HFF-Myc (cell line): ENCODE measurements at places on chromosomes 11 and 22.

- DNase-seq: no peak
These were observed 835 bp upstream of the RHOD start for GRCh38 chr11:67055812-67056211.

DNA sequence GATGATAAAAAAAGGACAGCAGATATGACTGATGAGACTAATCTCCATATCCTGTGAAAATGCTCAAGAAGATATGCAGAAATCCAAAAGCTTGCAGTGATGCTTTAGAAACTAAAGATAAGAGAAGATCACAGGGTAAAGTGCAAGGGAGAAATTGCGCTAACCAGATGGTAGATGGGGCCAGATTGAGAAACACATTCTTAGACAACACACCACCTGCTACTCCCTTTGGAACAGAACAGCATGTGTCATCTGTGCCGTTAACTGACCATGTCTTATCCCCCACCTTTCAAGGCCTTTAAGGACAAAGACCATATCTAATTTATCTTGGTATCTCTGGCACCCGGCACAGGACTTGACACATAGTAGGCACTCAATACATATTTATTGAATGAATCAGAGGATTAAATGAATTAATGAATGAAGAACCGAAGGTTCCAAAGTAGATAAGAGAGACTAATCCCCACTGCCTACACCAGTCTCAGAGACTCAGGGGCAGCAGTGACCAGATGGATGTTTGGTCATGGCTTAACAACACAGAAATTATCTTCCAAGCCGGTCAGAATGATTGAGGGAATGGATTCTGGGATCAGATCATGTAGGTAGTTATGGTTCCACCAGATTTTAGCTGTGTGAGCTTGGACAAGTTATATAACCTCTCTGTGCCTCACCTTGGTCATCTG is 12.3 kb upstream of the P2RY2 start:
- no peak for DNase-seq

- DNase-seq: no peak
These were observed 63.5 kb downstream of the MRTFA start for GRCh38 chr22:40572976-40573375.

DNA sequence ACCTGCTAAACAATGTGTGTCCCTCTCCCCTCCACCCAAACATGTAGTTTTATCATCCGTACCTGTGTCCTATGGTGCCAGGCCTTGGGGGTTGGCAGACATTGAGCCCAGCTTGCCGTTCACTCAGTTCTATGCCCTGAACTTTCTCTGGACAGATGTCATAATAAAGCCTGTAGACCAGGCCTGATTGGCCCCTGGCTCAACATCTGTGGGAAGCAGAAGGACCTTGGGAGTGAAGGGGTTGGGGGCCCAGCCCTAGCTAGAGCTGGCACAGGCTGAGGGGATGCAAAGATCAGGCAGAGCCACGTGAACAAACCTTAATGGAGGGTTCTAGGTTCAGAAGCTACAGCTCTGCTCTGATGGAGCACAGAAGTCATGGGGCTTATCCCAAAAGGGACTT is 600.6 kb downstream of the BUD13 start:
- DNase-seq: no peak

GRCh38 chr11:11620921-11621572 is 758 bp downstream of the GALNT18 start:
- no peak for DNase-seq

DNA sequence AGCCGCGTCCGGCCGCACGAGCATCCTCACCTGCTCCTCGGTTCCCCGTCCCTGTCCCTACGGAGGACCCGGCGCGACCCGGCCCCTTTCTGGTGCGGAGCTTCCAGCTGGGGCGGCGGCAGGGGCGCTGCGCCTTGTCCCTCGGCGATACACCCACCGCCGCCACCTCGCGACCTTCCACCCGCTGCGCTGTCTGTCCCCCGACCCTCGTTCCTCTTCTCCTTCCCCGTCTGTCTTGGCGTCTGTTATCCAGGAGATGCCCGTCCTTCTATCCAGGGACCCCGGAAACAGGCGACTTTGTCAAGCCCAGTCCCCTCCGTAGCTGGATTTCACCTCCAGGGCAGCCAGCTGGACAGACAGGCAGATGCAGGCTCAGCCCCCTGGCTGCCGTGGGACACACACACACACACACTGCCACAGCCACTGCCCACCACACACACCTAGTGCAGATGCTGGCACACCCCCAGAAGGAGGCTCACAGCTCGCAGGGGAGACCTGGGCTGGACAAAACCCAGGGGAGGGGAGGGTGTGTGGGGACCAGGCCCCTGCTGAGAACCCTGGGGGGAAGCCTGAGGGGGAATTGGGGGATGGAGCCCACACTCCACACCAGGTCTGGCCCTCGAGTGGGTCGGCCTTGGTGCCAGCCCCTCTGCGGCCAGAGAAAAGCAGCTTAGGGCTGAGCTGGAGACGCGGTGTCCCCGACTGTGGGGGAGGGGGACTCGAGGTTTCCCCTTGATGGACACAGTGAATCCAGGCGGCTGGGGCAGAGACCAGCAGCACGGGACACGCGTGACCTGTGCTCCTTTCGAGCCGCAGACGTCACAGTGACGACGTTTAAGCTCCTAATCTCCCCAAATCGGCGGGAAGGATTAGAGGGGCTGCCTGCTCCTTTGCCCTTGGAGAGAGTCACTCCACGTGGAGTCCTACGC is 788 bp downstream of the DRD4 start:
- no peak for DNase-seq

GRCh38 chr11:68845351-68846002 is 3.8 kb upstream of the CPT1A start:
- no peak for DNase-seq

DNA sequence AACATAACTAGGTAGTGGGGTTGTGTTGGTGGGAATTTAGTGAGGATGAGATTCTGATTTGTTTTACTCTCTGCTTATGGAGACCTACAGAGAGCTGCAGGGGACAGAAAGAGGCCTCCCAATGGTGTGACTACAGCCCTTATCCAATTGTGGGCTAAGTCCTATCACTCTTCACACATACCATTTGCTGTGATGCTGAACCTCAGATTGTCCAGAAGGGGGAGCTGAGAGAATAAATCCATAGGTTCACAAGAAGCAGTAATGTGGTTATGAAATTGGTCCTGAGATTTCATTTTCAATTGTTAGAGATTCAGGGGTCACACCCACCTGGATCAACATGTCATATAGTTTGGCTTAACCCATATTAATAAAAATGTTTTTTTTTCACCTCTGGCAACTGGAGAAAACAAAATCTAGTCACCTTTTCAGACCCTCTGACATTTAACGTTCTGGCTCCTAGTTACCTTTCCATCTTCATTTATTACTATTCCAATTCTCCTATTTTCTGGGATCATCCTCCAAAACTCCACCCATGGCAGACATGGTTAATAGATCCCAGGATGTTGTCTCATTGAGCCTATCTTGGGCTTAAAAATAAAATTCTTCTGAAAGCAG is 53.3 kb upstream of the PTPN5 start:
- DNase-seq: peak; percentile 12

DNA sequence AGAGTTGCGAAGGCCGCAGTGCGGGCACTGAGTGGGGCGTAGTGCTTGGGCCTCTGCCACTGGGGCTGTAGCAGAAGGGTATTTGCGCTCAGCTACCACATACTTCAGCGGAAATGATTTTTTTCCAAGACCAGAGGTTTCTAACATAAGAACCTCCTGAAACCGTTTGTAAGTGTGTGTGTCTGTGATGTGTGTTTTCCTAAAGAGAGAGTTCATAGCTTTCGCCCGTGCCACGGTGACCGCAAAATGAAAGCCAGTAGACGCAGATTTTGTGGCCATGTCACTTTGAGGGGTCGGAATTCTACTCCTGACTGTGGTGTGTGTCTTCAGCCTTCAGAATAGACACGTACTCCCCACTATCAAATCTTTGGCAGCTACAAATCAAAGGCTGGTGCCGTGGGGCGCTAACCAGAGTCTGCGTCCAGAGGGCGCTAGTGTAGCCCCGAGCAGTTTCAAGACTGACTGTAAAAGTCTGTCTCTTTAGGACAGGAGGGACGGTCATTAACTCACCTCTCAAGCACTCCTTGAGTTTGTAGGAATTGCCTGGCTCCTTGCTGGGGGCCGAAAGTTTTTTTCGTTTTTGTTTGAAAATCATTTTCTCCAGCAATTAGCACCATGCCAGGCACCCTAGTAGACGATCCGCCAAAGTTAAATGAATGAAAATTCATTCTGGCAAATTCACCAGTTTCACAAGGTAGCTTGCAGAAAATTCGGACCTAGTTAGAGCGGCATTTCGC is 2.5 kb upstream of the CALCA start:
- no peak for DNase-seq

DNA sequence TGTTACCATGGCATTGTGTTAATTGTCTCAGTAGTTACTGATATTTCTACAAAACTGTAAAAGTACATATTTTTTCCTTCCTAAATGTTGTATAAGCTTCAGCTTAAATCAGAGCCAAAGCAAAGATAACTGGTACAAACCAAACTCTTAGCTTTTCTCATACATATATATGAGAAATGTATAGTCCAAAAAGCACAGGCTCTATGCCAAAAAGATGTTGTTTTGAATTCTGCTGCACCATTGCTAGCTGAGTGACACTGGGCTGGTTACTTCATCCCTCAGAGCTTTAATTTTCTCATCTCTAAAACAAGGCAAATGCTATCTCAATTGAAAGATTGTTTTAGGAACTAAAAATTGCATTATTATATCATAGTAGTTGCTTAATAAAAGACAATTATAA is 6.7 kb upstream of the GRIA4 start:
- DNase-seq: no peak

DNA sequence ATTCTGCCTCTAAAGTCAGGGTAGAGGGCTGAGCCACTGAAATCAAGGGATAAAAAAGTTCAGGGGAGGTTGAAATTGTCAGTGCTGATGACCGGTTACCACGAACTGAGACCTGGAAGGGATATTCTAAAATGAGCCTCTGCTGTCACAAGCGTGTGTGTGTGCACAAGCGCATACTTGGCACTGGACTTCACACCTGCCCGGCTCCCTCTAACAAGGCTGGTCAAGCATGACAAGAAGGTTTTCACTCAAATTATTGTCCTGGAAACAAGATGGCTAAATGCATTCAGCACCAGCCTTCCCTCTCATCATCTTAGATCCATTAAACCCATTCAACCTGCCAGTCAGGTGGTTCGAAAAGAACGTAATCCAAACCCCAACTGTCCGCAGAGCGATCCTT is 54.8 kb upstream of the CECR2 start:
- DNase-seq: no peak

DNA sequence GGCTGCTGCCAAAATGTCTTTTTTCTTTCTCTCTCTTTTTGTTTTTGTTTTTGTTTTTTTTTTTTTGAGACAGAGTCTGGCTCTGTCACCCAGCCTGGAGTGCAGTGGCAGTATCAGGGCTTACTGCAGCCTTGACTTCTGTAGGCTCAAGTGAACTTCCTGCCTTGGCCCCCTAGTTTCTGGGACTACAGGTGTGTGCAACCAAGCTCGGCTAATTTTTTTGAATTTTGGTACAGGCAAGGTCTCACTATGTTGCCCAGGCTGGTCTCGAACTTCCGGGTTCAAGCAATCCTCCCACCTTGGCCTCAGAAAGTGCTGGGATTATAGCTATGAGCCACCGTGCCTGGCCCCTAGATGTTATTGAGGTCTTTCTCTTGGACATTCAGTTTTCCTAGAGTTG is 2.2 kb upstream of the DDX10 start:
- DNase-seq: no peak

DNA sequence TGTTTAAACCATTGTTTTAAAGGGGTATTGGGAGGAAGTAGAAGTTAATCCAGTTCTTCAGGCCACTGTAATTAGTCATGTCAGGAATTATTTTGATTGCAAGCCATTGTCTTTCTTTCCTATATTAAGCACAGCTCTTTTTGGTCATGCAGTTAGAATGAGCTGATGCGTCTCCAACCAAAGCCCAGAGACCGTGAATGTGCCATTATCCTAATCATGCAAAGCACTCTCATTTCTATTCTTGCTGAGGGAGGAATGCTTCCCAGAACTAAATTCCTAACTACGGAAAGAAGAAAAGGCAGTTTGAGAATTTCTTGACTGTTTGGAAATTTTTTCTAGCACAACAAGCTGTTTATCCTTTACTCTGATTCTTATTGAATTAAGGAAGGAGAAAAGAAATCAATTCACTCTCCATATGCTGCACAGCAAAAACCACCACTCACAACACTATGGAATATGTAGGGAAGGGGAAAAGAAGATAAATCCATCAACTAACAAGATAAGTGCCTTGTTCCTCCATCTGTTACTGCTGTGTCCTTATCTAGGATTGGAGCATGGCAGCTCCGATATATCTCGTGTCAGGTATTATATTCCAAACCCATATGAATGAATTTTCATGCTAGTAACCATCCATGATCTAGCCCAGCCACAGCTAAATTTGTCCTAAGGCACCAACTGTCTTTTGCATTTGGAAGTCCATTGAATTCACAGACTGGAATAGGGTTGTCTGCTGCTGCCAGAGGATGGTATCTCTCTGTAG is 70.8 kb downstream of the NTM start:
- DNase-seq: no peak

- DNase-seq: no peak
These were observed 123.4 kb downstream of the C11orf58 start for GRCh38 chr11:16861862-16862261.

- DNase-seq: no peak
These were observed 1.7 kb upstream of the MRTFA start for GRCh38 chr22:40638261-40638660.

- no peak for DNase-seq
These were observed 50.3 kb downstream of the TRIOBP start for GRCh38 chr22:37747080-37747714.

DNA sequence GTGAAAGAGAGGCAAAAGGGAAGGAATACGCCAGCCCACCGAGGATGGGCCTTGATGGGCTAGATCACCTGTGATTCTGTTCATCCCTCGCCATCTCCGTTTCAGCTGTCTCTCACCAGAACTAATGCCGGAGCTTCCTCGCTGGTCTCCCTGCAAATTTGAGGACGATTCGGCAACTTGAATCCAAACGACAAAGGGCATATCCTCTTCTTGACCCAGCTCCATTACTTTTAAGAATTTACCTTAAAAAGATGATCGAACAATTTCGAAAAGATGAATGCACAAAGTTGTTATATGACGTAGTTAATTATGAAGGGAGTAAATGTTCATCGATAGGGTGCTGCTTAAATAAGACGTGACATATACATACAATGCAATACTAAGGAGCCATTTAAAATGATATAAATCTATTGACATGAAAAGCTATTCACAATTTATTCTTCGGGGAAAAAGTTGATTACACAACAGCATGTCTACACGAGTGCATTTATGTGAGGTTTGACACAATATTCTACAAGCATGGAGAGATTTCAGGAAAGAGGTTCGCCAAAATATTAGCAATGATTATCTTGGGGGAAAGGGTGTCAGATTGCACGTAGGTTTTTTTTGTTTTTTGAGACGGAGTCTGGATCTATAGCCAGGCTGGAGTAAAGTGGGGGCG is 937 bp upstream of the FAM168A start:
- no peak for DNase-seq

DNA sequence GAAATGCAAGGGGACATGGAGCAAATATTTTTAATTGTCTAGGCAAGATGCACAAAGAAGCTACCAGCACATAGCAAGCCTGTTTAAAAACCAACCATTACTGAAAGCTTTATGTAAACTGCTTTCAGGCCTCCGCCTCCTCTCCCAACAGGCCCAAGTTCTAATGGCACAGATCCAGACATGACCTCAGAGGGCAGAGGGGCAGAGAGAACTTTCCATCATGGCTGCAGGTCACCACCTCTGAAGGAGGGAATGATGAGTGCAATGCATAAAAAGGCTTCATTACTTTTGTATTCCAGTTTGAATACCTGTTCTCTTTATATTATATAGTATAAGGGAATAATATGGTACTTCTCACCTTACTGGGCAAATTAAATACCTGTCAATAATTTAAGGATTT is 15.2 kb downstream of the DDX17 start:
- DNase-seq: peak; percentile 40
